HEK293T (cell line): ENCODE measurements at places on chromosomes 7 and 10.

DNA sequence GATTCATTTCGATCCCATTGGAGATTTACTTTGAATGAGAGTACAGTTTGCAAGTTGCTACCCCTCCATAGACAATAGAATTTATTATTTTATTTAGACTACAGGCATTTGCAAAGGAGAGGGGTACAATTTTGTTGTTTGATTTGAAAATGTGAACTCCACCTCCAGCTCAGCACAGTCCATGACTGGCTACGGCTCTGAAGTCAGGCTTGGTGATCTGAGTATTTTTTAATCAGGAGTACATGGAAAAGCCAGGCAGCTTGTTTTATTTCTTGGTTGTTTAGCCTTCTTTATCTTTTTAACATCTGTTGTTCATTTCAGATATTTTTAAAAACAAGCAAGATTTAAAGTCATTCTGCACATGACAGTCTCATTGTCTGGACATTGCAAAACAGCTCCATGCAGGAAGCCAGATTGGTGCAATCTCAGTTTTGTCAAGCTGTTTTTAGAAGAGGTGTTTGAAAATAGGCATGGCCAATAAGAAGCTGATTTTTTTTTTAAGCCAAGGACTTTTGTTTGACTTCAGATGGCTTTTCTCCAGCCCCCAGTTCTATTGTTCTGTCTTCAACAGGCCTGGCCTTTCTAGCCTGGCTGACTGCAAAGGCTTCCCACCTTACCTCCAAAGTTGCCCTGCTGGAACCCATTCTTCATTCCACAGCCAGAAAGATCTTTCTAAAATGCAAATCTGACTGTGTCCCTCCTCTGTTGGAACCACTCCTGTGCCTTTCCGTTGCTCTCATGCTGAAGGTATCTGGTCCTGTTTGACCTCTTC is 12.2 kb downstream of the PLXDC2 start:
- no peak for DNase-seq

DNA sequence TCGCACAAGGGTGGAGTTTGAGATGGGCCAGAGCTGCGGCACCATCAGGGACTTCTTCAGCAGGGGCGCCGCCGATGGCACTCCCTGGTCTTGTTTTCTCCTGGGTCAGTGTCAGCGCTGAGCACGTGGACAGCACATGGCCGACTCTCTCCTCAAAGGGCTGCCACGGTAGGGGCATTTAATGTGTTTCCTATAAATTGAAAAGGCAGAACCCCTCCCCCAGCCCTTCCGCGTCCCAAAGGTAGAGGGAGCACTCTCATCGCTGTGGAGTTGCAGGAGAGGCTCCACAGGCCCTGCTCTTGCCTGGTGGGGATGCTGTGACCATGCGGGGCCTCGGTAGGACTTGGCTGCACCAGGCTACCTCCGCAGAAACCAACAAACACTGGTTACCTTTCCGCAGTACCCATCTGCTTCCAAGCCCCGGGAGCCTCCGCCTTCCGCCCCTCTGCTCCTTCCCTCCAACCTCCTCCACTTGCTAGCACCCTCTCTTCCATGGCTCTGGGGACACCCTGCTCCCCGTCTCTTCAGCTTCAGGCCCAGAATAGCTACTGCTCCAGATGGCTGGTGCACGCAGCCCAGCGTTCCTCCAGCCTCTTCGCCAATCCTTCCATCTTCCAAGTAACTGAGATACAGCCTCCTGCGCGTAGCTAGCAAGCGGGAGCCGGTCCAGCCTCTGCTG is 166.3 kb upstream of the ADCY1 start:
- peak; percentile 10 for DNase-seq

DNA sequence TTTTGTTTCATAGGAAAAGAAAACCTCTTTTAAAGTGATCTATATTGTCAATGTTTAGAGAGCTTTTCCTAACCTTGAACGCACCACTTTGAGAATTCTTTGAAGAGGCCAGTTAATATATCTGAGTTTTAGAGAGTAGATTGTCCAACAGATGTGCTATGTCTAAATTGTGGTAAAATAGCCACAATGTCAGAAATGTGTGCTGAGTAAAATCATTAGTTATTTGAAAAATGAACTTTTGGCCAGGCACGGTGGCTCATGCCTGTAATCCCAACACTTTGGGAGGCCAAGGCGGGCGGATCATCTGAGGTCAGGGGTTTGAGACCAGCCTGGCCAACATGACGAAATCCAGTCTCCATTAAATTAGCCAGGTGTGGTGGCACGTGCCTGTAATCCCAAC is 61.6 kb upstream of the KIAA1217 start:
- no peak for DNase-seq

- DNase-seq: peak; percentile 42
Measured at GRCh38 chr7:47786557-47787248, 161.6 kb downstream of the PKD1L1 start.

DNA sequence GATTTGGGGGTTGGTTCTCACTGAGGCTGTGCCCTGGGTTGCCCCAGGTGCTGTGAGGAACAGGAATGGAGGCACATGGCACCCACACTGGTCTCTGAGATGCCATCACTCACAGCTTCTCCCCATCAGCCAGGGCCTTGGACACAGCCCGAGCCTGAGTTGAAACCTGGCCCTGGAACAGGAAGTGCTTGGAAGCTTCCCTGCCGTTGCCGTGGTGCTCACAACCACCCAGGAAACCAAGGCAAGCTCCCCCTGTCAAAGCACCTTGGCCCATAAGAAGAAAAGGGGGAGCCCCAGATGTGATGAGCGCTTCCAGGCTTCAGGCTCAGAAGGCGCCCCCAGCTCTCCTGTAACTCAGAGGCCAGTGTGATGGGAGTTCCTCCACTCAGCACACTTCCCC is at the start of gene BTBD16:
Gene BTBD16, plus strand, starts transcription at position 221 of the 400 bp plus-strand sequence. CDS start 3,786 bp downstream, outside the sequence.
- DNase-seq: no peak

- no peak for DNase-seq
Measured at GRCh38 chr7:18995811-18996426, 121.5 kb downstream of the TWIST1 start.

DNA sequence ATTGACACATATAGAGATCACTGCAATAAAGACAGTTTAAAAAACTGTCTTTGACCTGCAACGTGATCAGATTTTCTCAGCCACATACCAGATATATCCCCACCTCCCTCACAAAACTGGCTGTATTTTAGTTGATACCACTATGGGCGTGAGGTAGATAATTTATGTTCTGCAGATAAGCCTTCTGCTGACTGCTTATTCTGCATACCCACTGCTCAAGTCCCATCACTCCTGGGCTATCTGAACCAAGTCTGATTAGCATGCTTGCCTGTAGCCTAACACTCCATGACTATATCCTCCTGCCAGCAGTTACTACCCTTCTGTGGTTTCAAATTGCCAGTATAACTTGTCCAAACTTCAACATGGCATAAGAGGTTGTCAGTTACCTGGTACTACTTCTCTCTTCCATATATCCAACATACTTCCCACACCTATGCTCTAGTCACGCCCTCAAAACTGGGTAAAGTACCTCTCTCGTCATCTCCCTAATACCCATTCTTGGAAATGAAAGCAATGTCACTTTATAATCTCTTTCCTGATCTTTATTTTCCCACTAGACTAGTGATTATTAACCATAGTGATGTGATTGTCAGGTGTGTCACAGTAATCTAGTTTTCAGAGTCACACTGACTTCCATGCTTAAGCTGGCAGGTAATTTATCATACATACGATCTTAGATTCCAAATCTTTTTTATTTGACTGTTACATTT is 70.7 kb downstream of the MALSU1 start:
- no peak for DNase-seq

- DNase-seq: no peak
Measured at GRCh38 chr10:110959379-110960332, 40.3 kb downstream of the SHOC2 start.

GRCh38 chr7:42099470-42100155 is 137.4 kb downstream of the GLI3 start:
- DNase-seq: no peak

DNA sequence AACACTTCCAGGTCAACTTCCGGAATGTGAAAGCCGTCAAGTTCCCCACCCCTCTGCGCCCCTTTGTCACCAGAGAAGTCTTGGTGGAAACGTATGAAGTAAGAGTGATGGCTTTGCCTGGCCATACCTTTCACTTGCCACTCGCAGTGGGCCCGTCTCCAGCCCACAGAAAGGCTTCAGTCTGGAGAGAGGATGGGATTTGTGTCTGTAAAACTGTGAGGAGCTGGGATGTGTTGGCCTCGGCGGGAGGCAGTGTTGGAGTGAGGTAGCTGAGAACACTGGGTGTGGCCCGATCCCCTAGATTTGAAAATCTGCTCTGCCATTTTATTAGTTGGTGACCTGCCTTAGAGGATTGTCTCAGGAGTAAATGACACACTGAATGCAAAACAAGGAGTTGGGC is 6.4 kb downstream of the ADCK2 start:
- DNase-seq: no peak

DNA sequence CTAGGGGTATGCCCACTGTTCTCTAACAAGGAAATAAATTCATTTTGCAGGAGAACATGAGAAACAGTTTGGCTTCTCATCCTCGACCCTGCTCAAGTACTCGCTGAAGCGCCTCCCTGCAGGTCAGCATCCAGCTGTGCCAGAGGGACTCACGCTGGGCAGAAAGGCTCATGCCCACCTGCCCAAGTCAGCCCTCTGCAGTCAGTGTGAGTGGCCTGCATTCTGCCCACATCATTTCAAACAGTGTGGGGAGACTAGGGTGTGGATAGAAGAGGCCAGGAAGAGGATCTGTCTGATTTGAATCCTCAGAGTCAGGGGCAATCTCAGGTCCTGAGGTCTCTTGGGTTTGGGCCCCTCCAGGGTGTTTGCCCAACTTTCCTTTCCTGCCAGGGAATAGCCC is 297.8 kb downstream of the ELMO1 start:
- DNase-seq: no peak

GRCh38 chr10:112899391-112900065 is 50.5 kb upstream of the TCF7L2 start:
- DNase-seq: no peak

DNA sequence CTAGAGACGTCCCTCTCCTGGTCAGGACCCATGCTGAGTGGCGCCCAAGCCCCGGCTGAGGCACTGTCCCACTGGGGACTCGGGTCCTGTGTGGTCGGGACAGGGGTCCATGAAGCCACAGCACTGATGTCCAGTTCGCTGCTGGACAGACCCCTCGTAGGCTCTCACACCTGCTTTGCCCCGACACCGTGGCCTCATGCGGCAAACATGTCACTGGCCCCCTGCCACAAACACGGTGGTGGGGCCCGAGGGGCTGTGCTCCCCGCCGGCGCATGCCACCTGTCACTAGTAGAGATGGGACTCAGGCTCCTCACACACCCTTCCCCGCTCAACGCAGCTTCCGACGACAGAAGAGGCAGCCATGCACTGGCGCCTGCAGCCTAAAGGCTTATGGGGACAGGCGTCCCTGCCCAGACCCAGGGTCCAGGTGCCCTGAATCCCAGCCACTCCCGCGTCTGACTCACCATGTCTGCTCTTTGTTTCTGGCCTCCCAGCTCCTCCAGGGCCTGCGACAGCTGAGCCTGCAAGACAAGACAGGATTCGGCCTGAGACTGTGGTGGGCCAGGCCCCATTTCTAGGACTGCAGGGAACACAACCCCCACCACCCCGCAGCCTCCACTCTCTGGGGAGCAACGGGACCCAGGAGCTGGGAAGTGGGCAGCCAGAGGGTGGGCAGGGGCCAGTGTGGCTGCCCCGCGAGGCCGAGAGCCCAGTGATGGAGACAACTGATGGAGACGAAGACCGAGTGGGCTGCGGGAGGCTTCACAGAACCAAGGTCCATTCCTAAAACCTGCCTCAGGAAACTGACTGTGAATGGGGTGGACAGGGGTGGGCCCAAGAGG is 230.9 kb downstream of the MAD1L1 start:
- no peak for DNase-seq

DNA sequence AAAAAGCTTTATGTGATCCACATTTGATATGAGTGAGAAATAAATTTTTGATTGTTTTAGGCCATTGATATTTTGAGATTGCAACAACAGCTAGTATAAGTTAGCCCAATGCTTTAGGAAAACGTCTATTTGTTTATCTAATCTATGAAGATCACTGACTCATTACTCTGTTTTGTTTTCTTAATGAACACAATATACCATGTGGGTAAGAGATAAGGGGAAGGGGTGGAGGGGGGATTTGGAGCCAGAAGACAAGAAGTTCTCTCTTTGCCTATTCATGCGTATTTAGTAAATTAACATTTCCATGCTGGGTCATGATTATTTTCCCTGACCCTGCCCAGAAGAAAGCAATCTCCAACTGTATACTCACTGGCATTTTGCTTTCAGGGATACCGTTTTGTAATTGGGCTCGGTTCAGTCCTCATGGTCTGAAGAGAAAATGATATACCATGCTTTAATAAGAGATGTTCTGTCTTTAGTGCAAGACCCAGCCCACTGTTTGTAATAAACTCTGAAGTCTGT is 359.5 kb upstream of the NPSR1 start:
- DNase-seq: no peak

DNA sequence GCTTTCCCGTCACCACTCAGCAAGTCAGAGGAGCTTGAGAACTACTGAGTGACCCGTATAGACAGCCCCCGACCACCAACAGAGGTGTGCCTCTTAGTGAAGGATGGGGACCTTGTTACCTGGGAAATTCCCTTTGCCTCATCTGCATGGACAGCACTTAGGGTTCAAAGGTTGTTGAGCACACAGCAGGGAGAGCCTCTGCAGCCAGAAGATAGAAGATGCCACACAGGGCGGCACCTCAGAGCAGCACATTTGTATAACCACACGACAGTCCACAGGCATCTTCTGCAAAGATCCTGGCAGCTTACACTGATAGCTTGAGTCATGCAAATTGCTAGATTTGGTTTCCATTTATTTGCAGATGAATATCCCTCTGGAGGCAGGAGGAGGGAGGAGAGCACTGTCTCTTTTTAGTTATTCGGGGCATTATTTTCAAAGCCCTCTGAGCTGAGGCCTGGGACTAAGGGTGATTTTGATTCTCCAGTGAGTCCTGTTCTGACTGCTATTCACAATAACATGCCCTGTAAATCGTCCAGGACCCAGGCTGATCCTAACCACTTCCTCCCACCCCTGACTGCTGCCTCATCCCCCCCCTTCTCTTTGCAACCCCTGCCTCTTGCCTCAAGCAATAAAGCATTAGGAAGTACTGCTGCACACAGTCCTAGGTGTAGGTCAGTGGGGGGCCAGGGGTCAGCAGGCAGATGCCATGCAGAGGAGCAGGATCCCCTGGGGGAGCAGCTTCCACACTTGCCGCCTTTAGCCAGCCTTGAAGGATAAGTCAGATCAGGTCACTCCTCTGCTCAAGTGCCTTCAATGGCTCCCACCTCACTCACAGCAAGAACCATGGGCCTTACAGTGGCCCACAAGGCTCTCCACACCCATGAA is 24.6 kb upstream of the INMT start:
- DNase-seq: no peak

- no peak for DNase-seq
Measured at GRCh38 chr10:77290528-77291155, 347.0 kb downstream of the KCNMA1 start.

DNA sequence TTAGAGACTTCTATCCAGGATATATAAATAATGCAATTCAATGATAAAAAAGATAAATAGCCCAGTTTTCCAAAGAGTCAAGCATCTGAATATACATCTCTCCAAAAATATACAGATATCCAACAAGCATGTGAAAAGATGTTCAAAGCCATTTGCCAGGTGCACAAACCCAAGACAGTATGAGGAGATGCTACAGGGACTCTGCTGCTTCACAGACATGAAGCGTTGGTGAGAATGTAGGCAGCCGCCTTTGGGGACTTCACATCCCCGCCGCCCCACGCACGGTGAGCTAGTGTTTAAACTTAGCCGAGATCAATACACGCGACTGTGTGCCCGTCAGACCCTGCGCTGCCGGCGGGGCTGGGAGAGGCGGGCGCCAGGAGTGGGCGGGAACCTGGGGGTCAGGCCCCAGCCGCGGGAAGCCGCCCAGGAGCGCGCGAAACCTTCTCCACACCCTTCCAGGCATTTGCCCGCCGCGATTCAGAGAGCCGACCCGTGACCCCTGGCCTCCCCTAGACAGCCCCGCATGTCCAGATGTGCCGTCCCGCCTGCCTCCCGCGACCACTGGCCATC is 927 bp upstream of the ALOX5 start:
- DNase-seq: peak; percentile 27
